OCI-LY7 (cell line): ENCODE measurements at places on chromosomes 1 and 21. TPM values are rescaled to one million over a fixed set of nuclear protein-coding genes. Genes with fewer than 3 reads are reported as not detected.
A peak's percentile ranks its signal among the peaks of the same experiment; 100 is the strongest.

DNA sequence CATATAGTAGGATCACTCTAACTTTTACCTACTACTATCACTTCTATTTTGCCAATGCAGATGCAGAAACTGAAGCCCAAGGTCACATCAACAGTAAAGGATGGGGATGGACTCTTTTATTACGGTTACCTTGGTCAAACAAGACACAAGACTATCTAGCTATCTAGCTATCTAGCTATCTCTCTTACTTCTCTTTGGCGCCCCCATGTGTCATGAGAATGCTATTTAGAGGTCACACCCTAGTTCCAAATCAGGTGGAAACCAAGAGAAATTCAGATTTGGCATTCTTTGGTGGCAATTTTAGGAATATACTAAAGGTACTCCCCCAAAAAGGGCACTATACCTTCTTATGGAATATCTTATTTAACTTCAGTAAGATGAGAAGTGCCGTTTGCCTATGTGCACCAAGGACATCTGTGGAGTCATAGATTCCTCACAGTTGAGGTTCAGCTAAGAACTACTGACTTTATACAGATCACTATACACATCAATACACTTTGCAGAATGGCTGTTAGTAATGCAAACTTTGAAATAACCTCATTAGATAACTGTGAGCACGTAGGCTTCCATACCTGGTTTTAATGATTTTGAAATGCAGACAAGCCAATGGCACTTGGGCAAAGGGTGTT, 6.7 kb downstream of the ZNF648 start:
- DNase-seq: peak; percentile 62

- no peak for DNase-seq
These were observed 281.7 kb upstream of the ESRRG start for GRCh38 chr1:217004776-217005436.

Gene SRM
- total RNA-seq: 185 and 208 TPM in 2 replicates

Gene S100A10
- 2.6 and 4.1 TPM in 2 replicates for total RNA-seq

Gene PEAR1
- not detected in 2 replicates for total RNA-seq

- DNase-seq: no peak
These were observed 34.4 kb downstream of the WNT9A start for GRCh38 chr1:227913396-227913763.

Gene DSCAM
- total RNA-seq: not detected in 2 replicates

Gene CHI3L2
- total RNA-seq: 88.7 and 95.4 TPM in 2 replicates

- no peak for DNase-seq
These were observed 243 bp downstream of the C1orf21 start for GRCh38 chr1:184387069-184387475.

DNA sequence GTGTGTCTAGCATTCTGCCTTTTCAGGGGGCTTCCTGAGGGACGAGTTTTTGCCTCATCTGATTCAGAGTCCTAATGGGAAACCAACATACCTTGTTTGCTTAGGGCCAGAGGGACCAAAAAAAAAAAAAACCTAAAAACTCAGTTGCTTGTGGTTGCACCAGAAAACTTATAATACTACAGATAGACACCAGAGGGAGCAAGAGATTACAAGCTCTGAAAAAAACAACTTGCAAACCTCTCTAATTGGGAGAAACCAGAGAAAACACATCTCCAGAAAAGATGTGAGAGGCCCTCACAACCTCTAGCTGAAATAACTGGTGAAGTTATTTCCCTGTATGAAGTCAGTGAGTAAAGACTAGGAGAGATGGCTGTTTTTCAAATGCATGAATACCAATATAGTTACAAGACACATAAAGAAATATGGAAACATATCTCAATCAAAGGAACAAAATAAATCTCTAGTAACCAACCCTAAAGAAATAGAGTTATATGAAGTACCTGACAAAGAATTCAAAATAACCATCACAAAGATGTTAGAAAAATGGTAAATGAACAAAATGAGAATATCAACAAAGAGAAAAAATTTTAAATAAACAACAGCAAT, 233.7 kb upstream of the NFIA start:
- DNase-seq: peak; percentile 22

Gene SPRR1B
- not detected in 2 replicates for total RNA-seq

Gene NHLH1
- total RNA-seq: 0.65 and 0.68 TPM in 2 replicates

Gene TFF1
- total RNA-seq: not detected in 2 replicates

- peak; percentile 90 for DNase-seq
These were observed 22.9 kb upstream of the FAM20B start for GRCh38 chr1:179002552-179003345.

Gene FGR
- 0.98 and 1.2 TPM in 2 replicates for total RNA-seq

Gene CNTN2
- total RNA-seq: not detected in 2 replicates

Gene ACOT7
- total RNA-seq: 50.5 and 53.6 TPM in 2 replicates

DNA sequence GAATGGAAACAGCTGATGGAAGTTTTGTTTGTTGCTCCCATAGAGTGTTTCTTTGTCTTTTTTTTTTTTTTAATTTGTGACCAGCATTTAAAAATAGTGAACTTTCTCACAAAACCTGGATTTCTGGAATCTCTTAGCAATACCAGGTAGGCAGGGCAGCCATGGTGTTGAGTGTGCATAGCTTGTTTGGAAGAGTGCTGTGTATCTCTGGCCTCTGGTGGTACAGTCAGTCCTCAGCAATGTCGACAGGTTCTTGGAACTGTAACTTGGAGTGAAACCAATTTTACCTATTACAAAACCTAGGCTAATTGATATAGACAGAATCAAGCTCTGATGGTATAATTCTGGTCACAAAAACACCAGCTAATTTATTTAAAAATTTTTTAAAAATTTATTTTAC, 6.7 kb downstream of the AADACL3 start:
- no peak for DNase-seq

Gene C1orf226
- not detected in 2 replicates for total RNA-seq

DNA sequence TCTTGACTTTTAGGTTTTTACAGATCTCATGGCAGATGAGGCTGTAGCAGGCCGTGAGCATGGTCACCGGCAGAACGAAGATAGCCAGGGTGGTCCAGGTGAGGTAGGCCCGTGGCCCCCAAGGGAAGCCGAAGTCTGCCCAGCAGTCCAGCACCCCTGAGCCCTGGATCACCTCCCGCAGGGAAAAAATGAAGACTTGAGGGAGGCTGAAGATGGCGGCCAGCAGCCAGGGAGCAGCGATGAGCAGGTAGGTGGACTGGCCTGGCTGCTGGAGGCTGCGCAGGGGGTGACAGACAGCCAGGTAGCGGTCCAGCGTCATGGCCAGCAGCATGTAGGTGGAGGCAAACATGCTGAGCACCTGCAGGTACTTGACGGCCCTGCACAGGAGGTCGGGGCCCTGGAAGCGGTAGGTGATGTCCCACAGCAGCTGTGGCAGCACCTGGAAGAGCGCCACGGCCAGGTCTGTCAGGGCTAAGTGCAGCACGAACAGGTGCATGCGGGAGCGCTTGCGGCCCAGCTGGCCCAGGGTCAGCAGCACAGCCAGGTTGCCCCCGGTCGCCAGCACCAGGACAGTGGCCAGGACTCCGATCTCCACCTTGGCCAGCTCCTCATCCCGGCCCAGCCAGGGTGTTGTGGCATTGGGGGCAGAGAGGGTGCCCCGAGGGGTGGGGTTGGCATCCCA, 856 bp downstream of the AVPR1B start:
- no peak for DNase-seq

Gene CCDC30
- 1.9 and 2.6 TPM in 2 replicates for total RNA-seq

Gene AQP10
- not detected in 2 replicates for total RNA-seq

Gene ACOT11
- 0.33 TPM in 1 of 2 replicates, not detected in the other for total RNA-seq

Gene NECTIN4
- not detected in 2 replicates for total RNA-seq

GRCh38 chr1:236403905-236404696, 10.0 kb downstream of the EDARADD start:
- no peak for DNase-seq
